ENCODE measurements at places on chromosomes 1 and 21.

GRCh38 chr21:42009831-42010506 lies at the start of gene ZBTB21:
Gene ZBTB21 (minus strand): TSS chr21:42010360. CDS start chr21:41994095, 16,265 bp downstream.
- DNase-seq: peak; percentile 97

GRCh38 chr1:234771642-234772344 lies 161.8 kb upstream of the IRF2BP2 start:
- no peak for DNase-seq

DNA sequence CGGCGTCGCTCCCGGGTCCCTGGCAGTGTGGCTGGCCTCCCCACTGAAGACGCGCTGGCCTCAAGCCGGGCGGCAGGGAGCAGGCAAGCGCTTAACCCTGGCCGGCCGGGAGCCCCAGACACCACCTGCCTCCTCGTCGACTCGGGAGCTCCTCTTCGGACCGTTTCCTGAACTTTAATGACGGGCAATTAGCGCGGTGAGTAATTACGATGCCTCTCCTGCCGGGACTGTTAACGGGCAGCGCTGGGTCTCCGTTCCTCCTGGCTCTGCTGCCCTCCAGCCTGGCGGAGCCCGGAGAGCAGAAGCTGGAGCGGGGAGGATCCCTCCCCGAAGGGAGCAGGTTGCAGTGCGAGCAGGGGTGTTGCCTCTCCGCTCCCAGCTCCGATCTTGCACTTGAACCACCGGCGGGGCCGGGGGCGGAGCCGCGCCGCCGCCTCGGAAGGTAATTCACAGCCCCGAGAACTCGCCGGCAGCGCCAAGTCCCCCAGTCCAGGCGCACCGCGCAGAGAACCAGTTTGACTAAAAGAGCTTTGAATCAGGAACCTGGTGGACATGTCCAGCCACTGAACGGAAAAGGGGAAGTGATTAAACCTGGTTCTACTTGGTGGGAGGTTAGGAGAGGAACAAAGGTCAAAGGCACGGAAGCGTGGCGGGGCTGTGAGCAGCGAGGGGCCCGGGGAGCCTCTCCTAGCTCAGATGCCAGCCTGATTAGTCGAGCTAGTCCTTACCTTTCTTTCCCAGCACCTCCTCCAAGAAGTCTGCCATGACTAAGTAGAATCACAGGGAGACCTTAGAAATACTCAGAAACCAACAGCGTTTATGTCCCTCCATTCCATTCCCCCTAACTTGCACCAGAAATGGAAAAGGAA lies 18.3 kb upstream of the PLEKHA6 start:
- DNase-seq: no peak

DNA sequence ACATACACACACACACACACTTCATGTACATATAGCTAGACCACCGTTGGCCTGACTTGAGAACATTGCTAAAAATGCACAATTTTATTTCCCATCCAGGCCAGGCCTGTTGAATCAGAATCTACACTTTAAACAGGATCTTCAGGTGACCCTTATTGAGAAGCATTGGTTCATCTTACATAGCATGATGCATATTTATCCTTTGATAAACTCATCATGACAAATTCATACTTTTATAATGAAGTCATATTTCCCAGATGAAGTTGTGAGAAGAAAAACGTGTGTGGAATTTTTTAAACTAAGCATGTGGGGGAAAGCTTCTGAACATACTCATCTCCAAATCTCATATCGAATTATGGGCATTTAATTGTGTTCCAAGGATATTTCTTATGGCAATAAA lies 877.7 kb downstream of the MRPL39 start:
- DNase-seq: no peak

DNA sequence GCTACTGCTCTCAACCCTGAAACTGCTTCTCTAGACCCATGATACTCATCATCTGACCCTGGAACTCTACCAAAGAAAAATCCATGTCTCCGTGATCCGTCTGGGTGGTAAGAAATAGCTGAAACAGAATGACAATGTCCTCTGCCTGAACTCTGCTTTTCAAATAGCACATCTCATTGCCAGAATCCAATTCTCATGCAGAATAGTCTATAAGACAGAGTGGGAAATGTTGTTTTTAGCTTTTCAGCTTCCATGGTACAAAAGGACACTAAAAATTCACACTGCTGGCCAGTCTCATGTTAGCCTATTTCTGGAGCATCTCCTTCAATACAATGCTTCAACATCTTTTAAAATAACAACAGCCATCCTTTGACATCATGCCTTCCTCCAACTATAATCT lies 1355.8 kb upstream of the PRMT6 start:
- DNase-seq: no peak

DNA sequence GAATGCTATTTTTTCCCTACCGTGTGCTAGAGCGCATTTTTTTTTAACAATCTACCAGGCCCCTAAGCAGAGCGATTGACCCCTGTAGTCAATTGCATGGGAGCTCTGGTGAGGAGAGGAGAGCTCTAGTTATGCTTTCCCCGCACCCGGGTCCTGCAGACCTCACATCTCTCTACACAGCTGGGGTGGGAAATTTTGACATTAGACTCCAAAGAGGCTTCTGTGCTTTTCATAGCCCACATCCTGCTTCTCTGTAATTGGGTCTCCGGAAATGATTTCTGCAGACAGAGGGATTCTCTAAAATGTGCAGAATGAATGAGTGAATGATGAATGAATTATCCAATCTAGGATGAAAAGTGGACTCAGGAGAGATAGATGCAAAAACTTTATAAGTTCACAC lies 41.5 kb upstream of the DUSP10 start:
- no peak for DNase-seq

GRCh38 chr1:53025769-53026112 lies 36.3 kb upstream of the PODN start:
- DNase-seq: no peak

GRCh38 chr21:24852610-24853195 lies 754.6 kb downstream of the MRPL39 start:
- DNase-seq: no peak

All from stimulated activated CD8-positive, alpha-beta memory T cell treated with anti-CD3 and anti-CD28 coated beads, Interleukin-2, amount 100 ng/mL, for 48 hours (primary cell).